ENCODE measurements at places on chromosomes 7 and 10.

DNA sequence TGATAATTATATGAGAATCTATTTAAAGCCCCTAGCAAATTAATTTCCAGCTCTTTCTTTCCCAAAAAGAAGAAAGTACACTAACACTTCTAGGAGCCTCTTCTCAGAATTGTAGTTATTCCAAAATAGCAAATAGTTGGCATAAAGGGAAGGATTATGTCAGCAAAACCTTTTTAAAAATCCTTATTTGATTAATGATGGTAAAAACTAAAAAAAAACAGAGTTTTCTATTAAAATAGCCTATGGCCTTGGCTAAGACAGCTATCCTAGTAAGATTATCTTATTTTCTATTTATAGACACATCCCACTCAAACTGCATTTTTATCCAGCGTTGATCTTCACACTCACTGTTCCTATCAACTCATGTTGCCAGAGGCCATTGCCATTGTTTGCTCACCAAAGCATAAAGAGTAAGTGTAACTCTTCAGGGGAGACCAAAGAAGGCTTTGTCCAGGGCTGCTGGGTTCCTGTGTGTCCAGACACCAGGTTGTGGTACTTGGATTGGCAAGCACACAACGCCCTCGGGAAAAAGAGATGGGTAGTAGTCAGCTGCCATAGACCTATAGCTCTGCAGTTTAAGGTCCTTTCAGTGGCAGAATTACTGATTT is 31.5 kb downstream of the ACTA2 start:
- no peak for DNase-seq

DNA sequence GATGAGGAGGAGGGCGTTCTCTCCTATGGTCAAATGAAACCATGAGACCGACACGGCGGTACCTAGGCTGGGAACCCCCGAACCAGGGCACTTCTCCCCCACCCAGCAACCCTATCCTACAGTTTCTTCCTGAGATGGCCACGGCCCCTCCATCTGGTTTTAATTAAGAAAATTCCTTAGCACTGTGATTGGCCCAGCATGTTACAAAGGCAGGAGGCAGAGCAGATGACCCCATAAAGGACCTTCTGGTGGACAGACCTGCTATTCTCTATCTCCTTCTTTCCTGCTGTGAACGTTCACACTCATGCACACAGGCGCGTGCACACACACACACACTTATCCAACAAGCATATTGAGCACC is 129.4 kb downstream of the RGS10 start:
- DNase-seq: no peak

DNA sequence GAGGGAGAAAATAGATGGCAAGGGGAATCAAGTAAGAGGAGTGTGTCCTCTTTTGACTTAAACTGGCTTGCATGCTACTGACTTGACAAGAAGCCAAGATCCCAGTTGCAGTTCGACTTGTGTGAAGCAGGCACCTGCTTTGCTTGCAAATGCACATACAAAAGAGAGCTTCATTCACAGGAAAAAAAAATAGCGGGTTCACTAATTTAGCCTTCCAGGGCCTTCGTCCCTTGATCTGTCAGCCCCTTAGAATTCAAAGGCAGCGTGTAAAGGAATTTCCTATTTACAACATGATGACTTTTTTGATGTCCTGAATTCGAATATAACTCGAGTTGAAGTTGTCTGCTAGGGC is 192.1 kb downstream of the CELF2 start:
- DNase-seq: no peak

DNA sequence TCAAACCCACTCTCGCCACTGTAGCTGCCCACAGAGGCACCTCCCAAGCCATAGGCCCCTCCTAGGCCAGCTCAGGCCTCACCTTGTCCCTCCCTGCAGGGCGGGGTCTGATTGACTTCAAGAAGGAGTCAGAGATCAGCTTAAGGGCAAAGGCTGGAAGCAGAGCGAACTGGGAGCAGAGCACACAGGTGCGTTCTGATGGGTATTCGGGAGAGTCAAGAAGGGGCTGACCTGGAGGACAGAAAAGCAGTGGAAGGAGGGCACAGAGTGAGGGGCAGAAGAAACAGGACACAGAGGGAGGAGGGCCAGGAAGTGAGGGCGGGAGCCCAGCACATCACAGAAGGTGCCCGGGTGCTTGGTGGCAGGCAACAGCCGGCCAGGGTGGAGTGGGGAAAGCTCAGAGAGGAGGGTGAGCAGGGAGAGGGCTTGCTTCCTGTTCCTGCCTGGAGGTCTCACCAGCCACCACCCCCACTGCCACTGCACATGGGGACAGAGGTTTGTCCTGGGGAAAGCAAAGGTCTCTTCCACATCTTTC is at the start of gene AOC1:
Gene AOC1, plus strand, starts transcription at position 147 of the 535 bp plus-strand sequence. CDS start 3,954 bp downstream, outside the sequence.
- DNase-seq: no peak

GRCh38 chr10:1543596-1543995 is 193.7 kb downstream of the ADARB2 start:
- DNase-seq: no peak

GRCh38 chr7:157485361-157485831 is 148.6 kb downstream of the DNAJB6 start:
- DNase-seq: peak; percentile 24

DNA sequence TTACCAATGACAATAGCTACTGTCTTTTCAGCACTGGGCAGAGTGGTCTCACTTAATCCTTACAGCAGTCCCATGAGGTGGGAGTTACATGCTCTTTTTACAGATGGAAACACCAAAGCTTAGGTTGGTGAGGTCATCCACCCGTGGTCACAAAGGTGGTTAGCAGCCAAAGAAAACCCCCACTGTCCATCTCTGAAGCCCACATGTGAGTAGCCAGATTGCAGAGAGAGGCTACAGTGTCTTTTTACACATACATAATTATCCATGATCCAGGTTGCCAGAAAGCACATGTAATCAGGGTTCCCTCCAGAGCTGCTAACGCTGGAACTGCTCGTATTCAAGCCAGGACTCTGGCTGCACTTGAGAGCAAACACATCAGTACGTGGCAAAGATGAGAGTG is 24.6 kb upstream of the ANKRD2 start:
- no peak for DNase-seq

- no peak for DNase-seq
Observed at GRCh38 chr10:60123172-60123571, 216.8 kb upstream of the CCDC6 start.
